Caudate nucleus (tissue), 63 donors: ENCODE measurements at places on chromosomes 2 and 18.

DNA sequence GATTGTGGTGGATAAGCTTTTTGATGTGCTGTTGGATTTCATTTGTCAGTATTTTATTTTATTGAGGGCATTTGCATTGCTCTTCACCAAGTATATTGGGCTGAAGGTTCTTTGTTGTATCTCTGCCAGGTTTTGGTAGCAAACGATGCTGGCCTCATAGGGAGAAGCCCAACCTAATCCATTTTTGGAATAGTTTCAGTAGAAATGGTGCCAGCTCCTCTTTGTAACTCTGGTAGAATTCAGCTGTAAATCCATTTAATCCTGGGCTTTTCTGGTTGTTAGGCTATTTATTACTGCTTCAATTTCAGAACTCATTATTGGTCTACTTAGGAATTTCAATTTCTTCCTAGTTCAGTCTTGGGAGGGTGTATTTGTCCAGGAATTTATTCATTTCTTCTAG is 309.8 kb upstream of the SETBP1 start:
- no peak for DNase-seq

DNA sequence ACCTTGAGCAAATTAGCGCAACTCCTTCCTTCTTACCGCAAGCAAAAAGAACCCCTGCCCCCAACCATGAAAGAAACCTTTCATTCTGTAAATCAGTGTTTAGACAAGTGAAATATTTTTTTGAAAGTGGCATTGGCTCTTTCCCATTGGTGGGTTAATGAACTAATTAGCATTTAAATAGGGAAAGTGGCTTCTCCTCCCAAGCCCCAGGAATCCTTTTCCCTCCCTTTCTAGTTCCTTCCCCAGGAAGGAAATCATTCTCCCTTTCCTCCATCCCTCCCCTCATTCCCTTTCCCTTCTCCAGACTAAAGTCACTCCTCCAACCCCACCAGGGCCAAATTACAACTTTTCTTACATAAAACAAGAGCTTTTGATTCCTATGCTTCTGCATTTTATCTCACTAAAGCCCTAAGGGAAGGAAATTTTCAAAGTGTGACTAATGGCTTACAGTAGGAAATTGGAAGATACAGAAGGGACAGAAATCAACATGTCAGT is 22.9 kb upstream of the TYMS start:
- no peak for DNase-seq

DNA sequence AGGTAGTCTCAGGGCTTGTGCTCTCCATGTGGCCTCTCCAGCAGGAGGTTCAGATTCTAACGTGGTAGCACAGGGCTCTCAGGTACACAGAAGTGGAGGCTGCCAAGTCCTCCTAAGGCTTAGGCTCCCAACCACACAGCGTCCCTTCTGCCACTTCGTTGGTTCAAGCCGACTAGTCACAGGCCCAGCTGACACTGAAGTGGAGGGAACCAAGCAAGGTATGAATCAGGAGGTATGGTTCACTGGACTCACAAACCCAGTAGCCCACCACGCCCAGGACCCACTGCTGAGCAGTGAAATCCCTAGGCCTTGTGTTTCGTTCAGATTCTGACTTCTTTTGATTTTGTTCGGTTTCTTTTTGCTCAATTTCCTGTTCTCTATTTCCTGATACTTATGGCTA is 46.0 kb upstream of the SEC11C start:
- no peak for DNase-seq

GRCh38 chr2:203399031-203399430 is 70.8 kb downstream of the ABI2 start:
- no peak for DNase-seq

DNA sequence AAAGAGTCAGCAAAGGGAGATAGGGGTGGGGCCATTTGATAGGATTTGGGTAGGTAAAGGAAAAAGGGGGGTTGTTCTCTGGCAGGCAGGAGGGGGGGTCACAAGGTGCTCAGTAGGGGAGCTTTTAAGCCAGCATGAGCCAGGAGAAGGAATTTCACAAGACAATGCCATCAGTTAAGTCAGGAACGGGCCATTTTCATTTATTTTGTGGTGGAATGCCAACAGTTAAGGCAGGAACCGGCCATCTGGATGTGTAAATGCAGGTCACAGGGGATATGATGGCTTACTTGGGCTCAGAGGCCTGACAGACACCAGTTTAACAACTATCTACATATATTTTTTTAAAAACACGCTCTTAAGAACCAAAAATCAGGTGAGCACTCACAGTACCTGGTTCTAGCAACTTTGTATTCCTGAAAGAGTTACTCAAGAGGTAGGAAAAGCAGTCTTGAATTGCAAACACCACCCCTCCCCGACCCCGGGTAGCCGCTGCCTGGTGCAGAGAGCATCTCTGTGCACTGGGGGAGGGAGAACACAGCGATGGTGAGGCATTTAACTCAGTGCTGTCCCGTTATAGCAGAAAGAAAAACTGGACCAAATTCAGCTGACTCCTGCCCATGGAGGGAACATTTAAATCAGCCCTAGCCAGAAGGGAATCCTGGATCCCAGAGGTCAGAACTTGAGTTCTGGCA is 414.5 kb upstream of the KLHL29 start:
- no peak for DNase-seq

DNA sequence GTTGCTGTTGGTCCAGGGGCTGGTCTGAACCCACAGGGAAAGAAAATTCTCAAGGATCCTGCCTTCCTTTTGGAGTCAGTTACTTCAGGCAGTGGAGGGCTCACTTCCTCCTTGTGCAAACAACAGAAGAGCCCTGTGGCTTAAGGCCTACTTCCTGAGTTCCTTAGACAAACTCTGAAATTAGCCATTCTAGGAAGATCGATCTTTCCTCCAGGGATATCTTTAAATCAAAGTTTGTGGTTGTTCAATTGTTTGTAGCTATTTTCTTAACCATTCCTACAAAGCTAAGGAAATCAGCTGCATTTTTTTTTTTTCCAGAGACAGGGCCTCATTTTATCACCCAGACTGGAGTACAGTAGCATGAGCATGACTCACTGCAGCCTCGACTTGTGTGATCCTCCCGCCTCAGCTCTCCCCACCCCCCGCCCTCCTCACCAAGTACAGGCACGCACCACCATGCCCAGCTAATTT is 156.0 kb downstream of the TANC1 start:
- DNase-seq, result no peak

GRCh38 chr2:233411162-233411561 is 56.9 kb downstream of the DGKD start:
- no peak for DNase-seq

DNA sequence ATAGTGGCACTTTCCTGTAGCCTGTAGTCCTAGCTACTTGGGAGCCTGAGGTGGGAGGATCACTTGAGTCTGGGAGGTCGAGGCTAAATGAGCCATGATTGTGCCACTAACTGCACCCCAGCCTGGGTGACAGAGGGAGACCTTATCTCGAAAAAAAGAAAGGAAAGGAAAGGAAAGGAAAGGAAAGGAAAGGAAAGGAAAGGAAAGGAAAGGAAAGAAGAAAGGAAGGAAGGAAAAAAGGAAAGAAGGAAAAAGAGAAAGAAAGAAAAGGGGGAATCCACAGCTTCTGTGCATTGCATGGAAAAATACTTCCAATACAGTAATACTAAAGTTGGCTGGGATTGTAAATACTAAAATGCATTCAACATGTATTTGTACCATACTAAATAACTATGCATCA is 12.8 kb upstream of the PIK3C3 start:
- no peak for DNase-seq

- no peak for DNase-seq
Measured at GRCh38 chr2:68839260-68839833, 31.9 kb downstream of the BMP10 start.

GRCh38 chr18:14221689-14222088 is 89.5 kb upstream of the ZNF519 start:
- no peak for DNase-seq

GRCh38 chr2:153347818-153348495 is 130.6 kb downstream of the RPRM start:
- no peak for DNase-seq

- DNase-seq, result no peak
Measured at GRCh38 chr2:198283146-198283545, 478.8 kb downstream of the PLCL1 start.

DNA sequence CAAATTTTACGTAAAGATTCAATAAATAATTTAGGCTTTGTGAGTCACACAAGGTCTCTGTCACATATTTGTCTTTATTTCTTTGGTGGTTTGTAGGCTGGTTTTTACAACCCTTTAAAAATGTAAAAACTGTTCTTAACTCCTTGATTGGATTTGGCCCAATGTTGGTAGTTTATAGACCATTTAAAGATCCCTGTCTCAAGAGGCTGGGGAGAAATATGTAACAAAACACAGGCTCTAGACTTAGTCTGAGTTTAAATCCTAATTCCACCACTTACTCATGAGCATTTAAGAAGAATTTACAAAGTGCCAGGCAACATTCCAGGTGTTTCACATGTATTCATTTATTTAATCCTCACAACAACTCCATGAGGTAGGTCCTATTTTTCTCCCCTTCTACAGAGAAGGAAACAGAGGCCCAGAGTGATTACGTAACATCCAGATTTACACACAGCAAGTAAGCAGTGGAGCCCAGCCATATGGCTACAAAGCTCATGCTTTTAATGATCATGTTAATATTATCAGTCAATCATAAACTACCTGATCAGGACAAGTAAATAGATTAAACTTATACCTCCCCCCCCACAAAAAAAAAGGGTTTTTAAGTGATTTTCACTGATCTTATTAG is 416.6 kb upstream of the ACVR2A start:
- no peak for DNase-seq

DNA sequence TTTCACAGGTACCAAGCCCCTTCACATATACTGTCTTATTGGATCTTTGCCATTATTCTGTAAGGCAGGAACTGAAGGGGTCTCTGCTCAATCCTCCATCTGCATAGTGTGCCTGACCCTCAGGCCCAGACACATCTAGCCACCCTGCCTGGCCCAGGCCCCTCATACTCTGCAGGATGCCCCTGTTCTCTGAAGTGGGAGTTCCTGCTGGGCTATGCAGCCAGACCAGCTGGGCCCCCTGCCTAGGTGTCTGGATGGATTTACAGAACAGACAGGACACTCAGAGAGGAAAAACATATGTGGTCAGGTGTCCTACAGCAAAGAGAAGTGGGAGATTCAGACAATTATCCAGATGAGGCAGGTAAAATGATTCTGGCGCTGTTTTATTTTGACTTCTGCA is 42.0 kb downstream of the SLC4A5 start:
- DNase-seq, result no peak

- no peak for DNase-seq
Measured at GRCh38 chr2:974502-974901, 23.9 kb downstream of the SNTG2 start.

- no peak for DNase-seq
Measured at GRCh38 chr2:45724335-45724734, 72.9 kb downstream of the PRKCE start.

GRCh38 chr2:68606759-68607158 is 36.6 kb upstream of the PROKR1 start:
- DNase-seq, result no peak

DNA sequence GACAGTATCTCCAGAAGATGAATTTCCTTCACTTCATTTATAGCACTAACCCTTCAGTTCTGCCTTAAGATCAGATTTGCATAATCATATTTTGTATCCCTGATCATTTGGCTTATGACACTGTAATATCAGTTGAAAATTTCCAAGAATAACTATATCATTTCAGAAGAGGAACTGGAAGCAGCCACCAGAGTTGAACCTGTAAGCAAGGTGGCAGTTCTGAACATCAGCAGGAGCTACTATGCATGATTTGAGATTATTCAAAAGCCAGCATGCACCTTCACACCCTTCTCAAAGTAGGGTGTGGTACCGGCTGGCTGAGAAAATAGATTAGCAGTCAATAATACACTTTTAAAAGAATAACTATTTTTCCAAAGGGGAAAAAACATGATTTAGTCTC is 328.2 kb downstream of the DLGAP1 start:
- DNase-seq, result no peak

DNA sequence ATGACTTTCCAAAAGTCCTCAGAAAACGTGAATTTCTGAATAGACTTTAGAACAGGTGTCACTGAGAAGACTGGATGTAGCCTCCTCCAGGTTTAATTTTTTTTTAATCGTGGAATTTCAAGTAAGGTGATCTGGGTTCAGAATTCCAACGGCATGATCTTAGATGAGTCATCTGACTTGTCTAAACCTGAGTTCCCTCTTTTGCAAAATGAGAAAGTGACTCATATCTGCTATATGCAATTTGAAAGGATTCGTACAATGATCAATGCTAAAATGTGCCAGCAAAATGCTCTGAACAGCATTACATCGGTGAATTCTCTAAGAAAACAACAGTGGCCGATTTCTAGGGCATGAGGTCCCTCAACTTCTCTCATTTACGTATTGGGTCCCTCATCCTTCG is 69.1 kb upstream of the ZNF516 start:
- DNase-seq, result no peak

DNA sequence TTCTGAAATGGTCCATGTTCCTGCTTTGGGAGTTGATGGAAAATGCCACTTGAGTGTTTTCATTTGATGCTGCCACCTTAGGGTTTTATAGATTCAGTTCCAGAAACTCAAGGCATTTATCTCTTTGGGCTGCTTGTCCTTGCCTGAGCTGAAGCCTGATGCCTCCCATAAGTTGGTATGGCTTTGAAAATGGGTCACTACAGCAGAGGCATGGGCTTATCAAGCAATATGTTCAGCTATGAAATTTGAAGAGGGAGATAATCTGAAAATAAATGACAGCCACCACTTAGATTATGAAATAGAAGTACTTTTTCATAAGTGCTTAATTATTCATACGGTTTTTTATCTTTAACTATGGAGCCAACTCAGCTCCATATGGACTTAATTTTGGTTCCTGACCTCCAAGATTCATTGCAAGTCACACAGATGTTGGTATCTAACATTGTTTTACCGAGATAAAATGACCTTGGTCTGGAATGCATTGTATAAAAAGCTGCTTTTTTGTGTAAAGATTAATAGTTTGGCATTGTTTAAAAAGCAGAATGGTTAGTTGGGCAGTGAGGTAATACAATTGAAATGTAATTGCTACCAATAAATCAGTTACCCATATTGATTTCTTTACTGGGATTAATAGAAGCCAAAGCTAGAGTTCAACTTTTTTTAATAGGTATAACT is 4.5 kb downstream of the SLC14A1 start:
- no peak for DNase-seq

DNA sequence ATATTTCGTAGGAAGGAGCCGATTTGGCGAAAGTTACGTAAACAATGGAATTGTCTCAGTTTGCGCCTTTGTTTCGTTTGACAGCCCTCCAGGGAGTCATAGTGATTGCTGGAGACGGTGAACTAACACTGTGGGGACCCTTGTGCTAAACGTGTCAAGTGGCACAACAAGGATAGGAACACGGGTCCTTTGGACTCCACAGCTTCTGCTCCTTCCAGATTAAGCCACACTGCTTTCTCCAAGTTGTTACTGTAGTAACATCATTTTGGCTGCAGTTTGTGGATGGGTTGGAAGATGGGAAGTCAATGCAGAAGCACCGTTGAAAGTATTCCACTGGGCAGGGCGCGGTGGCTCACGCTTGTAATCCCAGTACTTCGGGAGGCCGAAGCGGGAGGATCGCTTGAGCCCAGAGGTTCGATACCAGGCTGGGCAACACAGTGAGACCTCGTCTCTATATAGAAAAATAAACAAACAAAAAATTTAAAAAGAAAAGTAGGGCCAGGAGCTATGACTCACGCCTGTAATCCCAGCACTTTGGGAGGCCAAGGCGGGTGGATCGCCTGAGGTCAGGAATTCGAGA is 636 bp upstream of the IMMT start:
- DNase-seq, result no peak

GRCh38 chr2:3563521-3563976 is 5.4 kb upstream of the RNASEH1 start:
- no peak for DNase-seq
